ENCODE measurements at places on chromosomes 1 and 21. TPM values are rescaled to one million over a fixed set of nuclear protein-coding genes. Genes with fewer than 3 reads are reported as not detected.

OR14K1 gene
- total RNA-seq, result not detected

NKAIN1 gene
- not detected for total RNA-seq

SPRR1B gene
- total RNA-seq, result not detected

AXDND1 gene
- 1.3 TPM for total RNA-seq

CASZ1 gene
- 15.9 TPM for total RNA-seq

CFAP45 gene
- total RNA-seq, result 0.53 TPM

SELP gene
- 1.7 TPM for total RNA-seq

RAB3B gene
- not detected for total RNA-seq

ADCY10 gene
- 0.66 TPM for total RNA-seq

IL6R gene
- total RNA-seq, result 5.2 TPM

DMRTA2 gene
- not detected for total RNA-seq

ELAVL4 gene
- not detected for total RNA-seq

DIO1 gene
- not detected for total RNA-seq

ARTN gene
- 0.66 TPM for total RNA-seq

CFHR4 gene
- total RNA-seq, result not detected

BSND gene
- not detected for total RNA-seq

MSH4 gene
- total RNA-seq, result 0.49 TPM

CRP gene
- not detected for total RNA-seq

PADI2 gene
- total RNA-seq, result not detected

UBL4B gene
- total RNA-seq, result not detected

SLC19A1 gene
- total RNA-seq, result 50.6 TPM

C1orf185 gene
- not detected for total RNA-seq

GBP5 gene
- total RNA-seq, result 783 TPM

PRAMEF18 gene
- not detected for total RNA-seq

MPL gene
- total RNA-seq, result 0.21 TPM

S100A3 gene
- total RNA-seq, result not detected

SPRR2A gene
- total RNA-seq, result not detected

SGIP1 gene
- not detected for total RNA-seq

SEC16B gene
- not detected for total RNA-seq

NBPF6 gene
- total RNA-seq, result not detected

SPSB1 gene
- total RNA-seq, result 2.8 TPM

TNNT2 gene
- total RNA-seq, result not detected

NCDN gene
- 26.4 TPM for total RNA-seq

HNRNPU gene
- total RNA-seq, result 509 TPM

PDE9A gene
- total RNA-seq, result 15.1 TPM

SDHC gene
- 66.3 TPM for total RNA-seq

RBBP4 gene
- 162 TPM for total RNA-seq

LRRC42 gene
- 6.2 TPM for total RNA-seq

TGFB2 gene
- not detected for total RNA-seq

USH2A gene
- not detected for total RNA-seq

GNG4 gene
- not detected for total RNA-seq

KRTAP21-2 gene
- total RNA-seq, result not detected

FALEC gene
- 0.44 TPM for total RNA-seq

WNT3A gene
- not detected for total RNA-seq

EIF4G3 gene
- total RNA-seq, result 45.0 TPM

LEFTY1 gene
- total RNA-seq, result 0.84 TPM

SPATA1 gene
- total RNA-seq, result 1.9 TPM

CD1C gene
- total RNA-seq, result 12.1 TPM

DENND2C gene
- total RNA-seq, result 1.6 TPM

CAMSAP2 gene
- total RNA-seq, result 0.46 TPM

S100A8 gene
- 1.3 TPM for total RNA-seq

DNAJC6 gene
- 1.8 TPM for total RNA-seq

ATP13A2 gene
- 40.1 TPM for total RNA-seq
